Ovary (tissue), 10 donors: ENCODE measurements at places on chromosomes 4 and X.

DNA sequence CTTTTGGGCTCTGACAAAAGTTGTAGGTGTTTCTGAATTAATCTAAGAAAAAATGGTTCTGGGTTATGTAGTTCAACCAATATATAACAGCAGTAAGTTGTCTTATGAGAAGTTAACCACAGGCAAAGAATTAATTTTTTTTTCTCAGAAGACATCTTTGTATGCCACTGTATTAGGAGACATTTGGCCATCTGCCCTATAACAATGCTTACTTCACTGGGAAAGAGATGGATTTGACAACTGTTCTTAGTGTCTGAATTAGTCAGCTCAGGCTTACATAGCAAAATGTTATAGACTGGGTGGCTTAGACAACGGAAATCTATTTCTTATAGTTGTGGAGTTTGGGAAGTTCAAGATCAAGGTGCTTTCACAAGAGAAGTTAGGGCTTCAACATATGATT lies 508.1 kb downstream of the STIM2 start:
- DNase-seq: no peak

GRCh38 chr4:2434420-2434819 lies 15.7 kb downstream of the CFAP99 start:
- no peak for DNase-seq

DNA sequence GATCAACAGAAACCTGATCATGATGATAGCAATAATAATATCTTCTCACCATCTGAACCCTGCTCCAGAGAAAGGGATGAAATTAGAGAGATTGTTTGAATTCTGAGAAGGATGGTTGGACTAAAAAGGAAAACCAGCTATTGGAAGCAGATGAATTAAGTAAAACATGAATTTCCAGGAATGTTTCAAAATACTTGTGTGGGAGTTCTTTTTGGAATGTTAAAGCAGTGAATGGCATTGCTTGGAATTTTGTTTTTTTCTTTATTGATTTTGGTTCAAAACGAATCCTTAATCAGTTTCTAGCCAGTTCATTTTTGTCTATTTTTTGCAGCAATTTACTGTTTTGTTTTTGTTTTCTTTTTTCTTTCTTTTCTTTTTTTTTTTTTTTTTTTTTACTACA lies 150.3 kb downstream of the NHS start:
- DNase-seq: no peak

DNA sequence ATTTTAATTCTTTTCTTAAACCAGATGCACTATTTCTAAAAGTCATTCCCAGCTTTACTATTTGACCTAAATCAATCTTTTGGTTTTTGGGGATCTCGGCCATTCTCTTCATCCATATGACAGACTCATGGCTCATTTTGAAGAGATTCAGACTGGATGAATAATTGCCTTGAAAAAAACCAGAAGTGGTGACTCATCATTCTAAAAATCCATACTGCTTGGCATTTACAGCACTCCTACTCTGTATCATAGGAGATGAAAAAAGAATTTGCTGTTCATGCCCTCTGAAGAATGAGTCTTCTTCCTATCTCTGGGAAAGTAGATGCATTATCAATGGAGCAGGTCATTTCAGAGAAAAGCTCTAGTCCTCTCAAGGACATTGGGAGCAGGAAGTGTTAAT lies 220.5 kb upstream of the RPS6KA3 start:
- DNase-seq: no peak

DNA sequence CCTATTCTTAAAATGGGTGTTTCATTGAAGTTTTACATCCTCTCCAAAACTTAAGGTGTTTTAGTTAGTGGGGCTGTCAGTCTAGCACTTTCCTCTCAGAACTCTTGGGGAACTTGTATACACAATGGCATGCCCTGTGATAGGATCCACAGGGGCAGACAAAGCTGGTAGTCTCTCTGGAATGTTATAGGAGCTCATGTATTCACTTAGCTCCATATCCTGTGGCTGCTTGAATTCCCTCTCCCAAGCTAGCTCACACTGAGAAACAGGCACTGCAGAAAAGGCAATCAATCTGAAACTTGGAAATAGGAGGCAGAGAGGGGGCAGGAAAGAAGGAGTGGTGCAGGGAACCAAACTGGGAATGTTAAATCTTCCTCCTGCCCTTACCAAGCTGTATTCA lies 26.3 kb upstream of the ARMCX2 start:
- DNase-seq: no peak

DNA sequence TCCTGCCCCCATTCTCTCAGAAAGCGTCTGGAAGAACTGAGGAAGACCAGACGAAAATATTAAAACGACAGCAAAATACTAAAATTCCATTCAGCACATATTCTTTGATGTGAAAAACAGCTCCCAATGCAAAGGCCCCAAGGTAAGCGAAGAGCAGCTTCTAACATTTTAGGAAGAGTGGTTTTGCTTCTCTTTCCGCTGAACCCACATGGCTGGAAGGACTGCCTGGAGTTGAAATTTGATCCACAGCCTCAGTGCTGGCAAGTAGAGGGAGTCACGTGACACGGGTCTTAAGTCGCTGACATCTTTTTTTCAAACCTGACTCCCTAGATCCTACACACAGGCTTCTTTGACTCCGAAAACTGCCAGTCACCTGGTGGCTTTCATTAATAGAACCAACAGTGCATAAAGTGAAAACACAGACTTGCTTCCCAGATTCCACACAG lies at the start of gene FAM13A:
Gene FAM13A (minus strand): TSS at position 233 of the 446 bp plus-strand sequence. CDS start 221 bp downstream, at position 12.
- DNase-seq: peak; percentile 83

- DNase-seq: no peak
Observed at GRCh38 chrX:77003956-77004355, 443.2 kb upstream of the FGF16 start.

- DNase-seq: no peak
Observed at GRCh38 chr4:53455766-53456165, 78.3 kb downstream of the FIP1L1 start.

DNA sequence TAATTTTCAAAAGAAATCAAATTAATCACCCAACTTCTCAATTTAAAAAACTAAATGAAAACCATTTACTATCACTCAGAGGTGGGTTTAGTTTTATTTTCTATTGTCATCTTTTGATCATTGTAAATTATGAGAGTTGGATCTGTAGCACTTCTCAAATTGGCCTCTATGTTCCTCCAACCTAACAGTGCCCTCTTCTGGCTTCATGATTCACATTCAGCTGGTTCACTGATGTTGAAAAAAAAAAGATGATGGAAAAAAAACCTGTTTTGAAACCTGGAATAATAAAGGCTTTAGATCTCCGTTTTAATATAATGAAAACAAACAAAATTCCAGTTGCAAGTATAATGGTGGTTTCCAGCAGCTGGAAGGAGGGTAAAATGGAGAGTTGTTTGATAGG lies 2.4 kb upstream of the NBDY start:
- no peak for DNase-seq

DNA sequence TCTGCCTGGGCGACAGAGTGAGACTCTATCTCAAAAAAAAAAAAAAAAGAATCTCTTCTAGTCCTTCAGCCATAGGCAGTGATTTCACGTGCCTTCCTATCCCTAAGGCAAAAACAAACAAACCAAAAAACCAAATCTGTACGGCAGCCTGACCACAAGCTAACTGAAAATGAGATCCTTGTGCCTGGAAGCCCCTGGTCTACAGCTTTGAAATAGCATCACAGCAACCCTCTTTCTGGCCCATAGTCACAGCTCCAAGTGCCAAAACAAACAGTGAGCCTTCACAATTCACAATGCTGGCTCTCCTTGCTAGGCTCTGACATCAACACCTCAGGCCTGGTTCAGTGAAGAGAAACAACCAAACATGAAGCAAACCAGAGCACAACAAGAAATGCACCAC lies 46.1 kb downstream of the TMEM150C start:
- peak; percentile 53 for DNase-seq

- no peak for DNase-seq
Observed at GRCh38 chr4:115918149-115918548, 804.7 kb upstream of the NDST4 start.

DNA sequence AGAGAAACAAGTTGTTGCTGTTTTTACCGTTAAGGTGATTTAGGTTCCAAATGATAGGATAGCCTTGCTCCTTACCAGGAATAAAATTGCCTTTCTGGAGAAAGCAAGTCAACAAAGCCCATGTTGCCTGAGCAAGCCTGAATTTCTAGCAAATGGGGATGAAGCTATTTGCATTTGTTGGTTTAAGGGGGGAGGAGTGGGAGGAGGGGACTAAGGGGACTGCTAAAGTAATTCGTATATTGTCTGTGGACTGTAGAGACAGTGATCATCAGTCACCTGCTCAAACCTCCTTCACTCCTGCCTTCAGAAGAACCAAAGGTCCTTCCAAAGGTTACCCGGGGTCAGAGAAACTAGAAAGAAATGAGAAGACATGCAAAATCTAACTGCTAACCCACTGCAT lies 65.8 kb downstream of the SCML2 start:
- no peak for DNase-seq

- no peak for DNase-seq
Observed at GRCh38 chrX:1727531-1728027, 112.7 kb downstream of the ASMT start.

DNA sequence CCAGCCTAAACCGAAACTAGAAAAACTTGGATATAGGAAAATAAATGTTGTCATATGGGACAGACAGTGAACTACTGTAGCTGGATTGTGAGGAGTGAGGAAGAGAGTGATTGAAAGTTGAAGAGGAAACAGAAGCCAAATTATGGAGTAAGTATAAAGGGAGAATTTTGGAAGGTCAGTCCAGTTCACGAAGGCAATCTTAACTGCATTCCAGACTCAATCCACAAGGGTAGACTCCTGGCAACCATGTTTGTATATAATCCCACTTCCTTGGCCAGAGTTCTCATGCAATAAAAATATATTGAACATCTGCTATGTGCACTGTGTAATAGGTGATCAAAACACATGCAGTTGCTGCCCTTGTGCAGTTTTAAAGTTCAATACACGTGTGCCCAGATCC lies 58.6 kb upstream of the CAMK2D start:
- DNase-seq: no peak

DNA sequence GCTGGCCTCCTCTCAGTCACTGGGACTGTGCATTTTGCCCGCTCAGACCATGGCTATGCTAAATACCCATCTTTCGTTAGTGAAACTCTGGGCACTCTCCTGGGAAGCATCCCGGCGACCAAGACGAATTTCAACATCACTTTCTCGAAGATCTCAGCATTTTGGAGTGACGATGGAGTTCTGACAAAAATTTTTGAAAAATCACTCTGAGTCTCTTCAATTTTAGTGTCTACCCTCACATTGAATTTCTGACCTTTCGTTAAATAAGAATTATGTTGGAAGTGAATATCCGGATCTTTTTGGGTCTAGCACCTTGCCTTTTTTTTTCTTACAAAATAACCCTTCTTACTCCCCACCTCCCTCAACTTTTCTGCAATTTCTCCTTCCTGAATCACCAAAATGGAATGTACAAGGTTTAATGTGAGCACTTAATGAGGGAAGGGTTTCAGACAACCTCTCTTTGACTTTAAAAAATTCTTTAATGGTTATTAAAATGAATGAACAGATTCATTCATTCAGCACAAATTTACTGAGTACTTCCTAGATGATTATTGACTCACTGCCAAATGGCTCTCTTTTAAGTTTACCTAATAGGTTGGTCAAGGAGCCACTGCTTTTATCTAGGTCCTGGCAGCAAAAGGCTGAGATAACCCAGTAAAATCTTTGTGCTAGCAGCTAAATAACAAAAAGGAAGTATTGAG lies 746 bp upstream of the AADAT start:
- DNase-seq: no peak

GRCh38 chrX:55867181-55867651 lies 149.7 kb downstream of the RRAGB start:
- no peak for DNase-seq

DNA sequence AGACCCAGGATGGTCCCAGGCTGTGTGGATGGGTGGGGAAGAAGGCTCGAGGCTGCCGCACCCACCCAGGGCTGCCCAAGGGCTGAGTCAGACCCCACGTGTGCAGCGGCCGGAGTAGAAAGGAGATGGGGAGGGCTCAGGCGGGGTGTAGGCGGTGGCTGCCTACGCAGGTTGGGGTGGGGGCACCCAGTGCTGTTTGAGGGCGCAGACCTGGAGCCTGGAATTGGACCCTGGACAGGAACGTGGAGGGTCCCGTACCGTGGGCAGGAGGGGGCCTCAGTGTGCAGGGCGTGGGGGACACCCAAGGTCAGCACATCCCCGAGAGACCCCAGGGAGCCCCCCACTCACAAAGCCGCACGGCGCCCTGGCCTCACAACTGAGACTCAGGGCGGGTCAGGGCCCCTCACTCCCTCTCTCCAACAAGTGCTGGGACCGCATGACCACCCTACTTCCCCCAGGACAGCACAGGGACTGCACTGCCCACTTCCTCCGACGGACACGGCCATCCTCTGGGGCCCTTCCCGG lies 79.9 kb downstream of the FAM53A start:
- DNase-seq: no peak

- DNase-seq: no peak
Observed at GRCh38 chr4:159077702-159078495, 25.0 kb upstream of the RAPGEF2 start.

GRCh38 chr4:174118171-174118570 lies 165.3 kb downstream of the FBXO8 start:
- DNase-seq: no peak

DNA sequence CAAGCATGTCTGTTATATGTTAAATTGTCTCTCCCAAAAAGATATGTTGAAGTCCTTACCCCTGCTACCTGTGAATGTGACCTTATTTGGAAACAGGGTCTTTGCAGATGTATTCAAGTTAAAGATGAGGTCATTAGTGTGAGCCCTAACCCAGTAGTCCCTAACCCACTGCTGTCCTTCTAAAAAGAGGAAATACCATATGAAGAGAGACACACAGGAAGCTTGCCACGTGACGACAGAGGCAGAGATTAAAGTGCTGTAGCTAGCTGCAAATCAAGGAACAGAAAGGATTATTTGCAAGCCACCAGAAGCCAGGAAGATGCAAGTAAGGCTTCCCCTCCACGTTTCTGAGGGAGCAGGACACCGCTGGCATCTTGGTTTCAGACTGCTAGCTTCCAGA lies 150.1 kb downstream of the HNRNPD start:
- no peak for DNase-seq

GRCh38 chr4:65021149-65021548 lies 611.9 kb upstream of the TECRL start:
- no peak for DNase-seq

GRCh38 chr4:26826721-26827120 lies 33.9 kb upstream of the STIM2 start:
- peak; percentile 47 for DNase-seq

DNA sequence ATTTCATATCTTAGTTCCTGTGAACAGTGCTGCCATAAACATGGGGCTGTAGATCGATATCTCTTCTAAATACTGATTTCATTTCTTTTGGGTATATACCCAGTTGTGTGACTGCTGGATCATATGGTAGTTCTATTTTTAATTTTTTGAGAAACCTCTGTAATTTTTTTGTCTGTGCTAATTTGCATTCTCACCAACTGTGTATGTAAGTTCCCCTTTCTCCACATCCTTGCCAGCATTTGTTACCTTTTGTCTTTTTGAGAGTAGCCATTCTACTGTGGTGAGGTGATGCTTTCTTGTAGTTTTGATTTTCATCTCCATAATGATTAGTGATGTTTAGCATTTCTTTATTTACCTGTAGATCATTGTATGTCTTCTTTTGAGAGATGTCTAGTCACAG lies 2086.5 kb upstream of the TENM3 start:
- DNase-seq: no peak
